A172 (cell line): ENCODE measurements at places on chromosomes 3 and 15.

- no peak for DNase-seq
Measured at GRCh38 chr15:72280751-72281150, 8.4 kb upstream of the PARP6 start.

GRCh38 chr3:50393061-50393460 is 33.7 kb upstream of the TMEM115 start:
- DNase-seq, result no peak

GRCh38 chr3:107598926-107599771 is 76.4 kb downstream of the BBX start:
- DNase-seq, result peak; percentile 43

DNA sequence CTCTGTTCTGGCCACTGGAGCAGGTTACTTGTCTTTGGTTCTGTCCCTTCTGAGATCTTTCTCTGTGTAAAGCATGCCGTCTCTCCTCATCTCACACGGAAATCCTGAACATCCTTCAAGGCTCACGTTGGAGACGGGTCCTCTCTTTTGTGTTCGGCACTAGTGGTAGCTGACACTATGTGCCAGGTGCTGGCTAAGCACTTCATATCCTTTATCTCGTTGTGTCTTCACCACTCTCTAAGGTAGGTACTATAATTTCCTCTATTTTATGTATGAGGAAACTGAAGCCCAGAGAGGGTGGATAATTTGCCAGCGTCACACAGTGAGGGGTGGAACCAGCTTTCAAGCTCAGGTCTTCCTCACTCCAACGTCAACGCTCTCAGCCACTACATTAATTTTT is 1.2 kb downstream of the IFT122 start:
- DNase-seq, result no peak

- peak; percentile 66 for DNase-seq
Measured at GRCh38 chr15:75455424-75455981, 4.0 kb upstream of the SIN3A start.

DNA sequence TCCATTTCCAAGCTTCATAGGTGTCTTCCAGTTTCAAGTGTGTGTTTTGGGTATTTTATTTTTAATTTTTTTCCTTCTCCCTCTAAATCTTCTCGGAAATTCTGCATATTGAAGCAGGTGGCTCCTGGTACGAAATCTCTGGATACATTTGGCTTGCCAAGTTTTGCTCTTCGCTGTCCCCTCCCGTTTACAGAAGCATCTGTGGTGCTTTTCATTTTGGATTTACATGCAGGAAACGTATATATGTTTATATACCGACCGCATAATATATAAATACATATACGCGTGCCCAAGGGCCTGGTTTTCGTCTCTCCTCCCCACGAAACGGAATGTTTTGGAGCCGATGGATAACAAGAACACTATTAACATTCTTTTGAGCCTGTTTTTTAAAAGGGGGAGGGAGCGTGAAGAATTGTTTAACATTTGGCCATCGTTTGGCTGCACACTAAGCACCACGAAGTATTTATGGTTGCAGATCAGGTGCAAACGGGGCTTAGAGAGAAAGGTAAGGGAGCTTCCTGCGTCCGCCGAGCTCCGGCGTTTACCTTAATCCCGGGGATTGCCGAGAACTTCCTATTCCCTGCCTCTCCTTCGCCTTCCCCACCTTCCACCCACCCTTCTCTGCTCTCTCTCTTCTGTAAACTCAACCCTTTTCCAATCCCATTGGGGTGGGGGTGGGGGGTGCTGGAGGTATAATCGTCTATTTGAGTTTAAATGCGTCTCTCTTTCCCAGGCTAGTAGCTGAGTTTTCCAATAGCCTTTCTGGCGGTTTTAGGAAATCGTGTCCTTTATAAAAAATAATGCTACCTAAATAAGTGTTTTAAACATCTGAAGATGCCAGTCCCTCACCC is 1.1 kb upstream of the NLGN1 start:
- DNase-seq, result peak; percentile 6

DNA sequence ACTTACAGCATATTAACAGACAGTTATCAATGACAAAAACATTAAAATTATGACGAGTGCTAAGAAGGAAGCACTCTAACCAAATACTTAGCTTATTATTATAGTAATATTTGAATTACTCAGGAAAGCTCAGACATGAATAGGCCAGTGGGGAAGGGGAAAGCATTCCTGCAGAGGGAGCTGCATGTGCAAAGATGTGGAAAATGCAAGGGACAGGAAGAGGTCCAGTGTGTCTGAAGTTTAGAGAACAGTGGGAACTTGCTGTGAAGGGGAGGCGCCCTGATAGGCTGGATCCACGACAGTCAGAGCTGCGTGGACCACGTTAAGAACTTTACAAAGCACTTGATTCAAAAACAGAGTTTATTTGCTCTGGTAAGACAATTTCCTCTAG is 1.2 kb upstream of the SPICE1 start:
- no peak for DNase-seq

GRCh38 chr3:177729956-177730681 is 532.8 kb upstream of the TBL1XR1 start:
- DNase-seq, result no peak

DNA sequence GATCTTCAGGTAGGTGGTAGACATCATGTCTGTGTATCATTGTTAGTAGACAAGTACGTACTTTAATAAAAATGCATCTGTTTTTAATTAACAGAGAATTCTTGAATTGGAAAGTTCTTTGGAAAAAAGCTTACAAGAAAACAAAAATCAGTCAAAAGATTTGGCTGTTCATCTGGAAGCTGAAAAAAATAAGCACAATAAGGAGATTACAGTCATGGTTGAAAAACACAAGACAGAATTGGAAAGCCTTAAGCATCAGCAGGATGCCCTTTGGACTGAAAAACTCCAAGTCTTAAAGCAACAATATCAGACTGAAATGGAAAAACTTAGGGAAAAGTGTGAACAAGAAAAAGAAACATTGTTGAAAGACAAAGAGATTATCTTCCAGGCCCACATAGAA is 149.1 kb upstream of the LRRFIP2 start:
- no peak for DNase-seq

- DNase-seq, result peak; percentile 51
Measured at GRCh38 chr3:46538803-46539442, 27.2 kb downstream of the LRRC2 start.

GRCh38 chr3:189308608-189309007 is 136.8 kb downstream of the TPRG1 start:
- no peak for DNase-seq

DNA sequence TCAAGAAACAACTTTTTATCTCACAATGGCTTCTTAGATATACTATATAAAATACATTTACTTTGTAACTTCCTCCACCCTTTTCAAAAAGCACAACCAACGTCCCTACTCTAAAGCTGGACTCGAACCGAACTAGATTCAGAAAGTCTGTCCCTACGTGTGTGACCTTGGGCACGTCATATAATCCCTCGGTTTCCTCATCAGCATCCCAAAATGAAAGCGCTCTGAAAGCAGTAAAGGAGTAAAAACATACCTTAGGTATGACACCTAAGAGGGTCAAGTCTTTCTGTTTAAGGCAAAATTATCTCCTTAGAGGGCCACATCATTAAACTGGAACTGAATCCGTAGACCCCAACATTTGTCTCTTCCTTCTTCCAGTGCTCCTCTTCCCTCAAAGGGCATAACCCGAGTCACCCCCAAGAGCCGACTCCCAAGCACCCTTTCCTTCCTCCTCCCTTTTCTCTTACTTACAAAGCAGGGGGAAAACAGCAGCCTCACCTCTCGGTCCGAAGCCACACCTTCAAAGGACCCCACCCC is 663 bp downstream of the PDCD10 start:
- DNase-seq, result no peak

GRCh38 chr15:67305506-67305905 is 50.9 kb downstream of the IQCH start:
- DNase-seq, result no peak

- DNase-seq, result peak; percentile 71
Measured at GRCh38 chr3:153927107-153927506, 194.1 kb upstream of the ARHGEF26 start.

DNA sequence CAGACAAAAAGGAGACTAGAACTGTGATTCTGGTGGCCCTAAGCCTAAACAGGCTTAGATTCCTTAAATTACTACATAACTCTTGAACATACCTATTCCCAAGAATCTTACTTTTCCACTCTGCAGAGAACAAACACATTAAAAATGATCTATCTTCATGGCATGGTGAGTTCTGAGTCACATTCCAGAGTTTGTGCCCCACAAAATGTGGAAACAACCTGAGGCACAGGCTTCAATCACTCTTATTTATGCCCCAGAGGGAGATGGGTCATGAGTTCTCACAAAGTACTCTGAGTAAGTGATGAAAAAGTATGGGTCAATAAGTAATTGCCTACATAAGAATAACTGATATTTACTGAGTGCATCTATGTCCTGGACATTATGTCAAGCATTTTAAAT is 137.5 kb upstream of the SLC2A2 start:
- no peak for DNase-seq

DNA sequence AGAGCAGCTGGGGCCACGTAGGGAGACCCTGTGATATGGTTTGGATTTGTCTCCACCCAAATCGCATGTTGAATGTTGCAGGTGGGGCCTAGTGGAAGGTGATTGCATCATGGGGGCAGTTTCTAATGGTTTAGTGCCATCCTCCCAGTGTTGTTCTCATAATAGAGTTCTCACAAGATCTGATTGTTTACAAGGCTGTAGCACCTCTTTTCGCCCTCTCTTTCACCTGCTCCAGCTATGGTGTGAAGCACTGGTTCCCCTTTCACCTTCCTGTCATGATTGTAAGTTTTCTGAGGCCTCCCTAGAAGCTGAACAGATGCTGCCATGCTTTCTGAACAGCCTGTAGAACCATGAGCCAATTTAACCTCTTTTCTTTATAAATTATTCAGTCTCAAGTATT is 198.9 kb upstream of the CBLB start:
- no peak for DNase-seq

DNA sequence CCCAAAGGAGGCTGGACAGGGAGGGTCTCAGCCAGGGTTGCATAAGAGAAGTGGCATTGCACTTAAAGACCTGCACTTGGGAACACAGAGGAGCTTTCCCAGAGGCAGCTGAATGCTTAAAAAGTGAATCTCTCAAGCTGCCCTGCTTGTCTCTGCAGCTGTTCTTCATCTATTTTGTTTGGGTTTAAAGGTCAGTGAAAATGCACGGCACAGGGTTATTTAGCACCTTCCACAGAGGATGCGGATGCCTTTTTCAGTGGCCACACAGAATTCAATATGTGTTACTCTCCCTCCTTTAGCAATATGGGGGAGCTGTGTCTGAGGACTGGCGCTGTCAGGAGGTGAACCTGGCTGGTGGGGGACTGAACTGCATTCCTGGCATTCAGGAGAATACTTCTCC is 22.7 kb upstream of the CTNNB1 start:
- no peak for DNase-seq

- DNase-seq, result no peak
Measured at GRCh38 chr3:85297291-85297690, 338.5 kb downstream of the CADM2 start.

DNA sequence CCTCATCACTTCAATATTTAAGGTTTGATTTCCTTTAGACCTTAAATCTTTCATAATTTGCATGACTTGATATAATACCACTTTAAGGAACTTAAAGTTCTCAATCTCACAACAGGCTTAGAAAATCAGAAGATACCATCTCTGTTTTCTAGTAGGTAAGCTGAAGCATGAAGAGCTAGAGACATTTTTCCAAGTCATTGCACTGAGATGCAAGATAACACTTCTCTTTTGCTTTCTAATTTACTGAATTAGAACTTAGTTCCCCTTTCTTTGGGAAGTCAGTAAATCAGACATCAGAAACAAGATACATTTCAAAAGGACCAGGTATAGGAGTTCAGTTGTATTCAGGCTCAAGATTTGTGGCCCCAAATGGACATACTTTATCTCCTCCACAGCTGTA is 79.7 kb downstream of the DZIP3 start:
- DNase-seq, result no peak

DNA sequence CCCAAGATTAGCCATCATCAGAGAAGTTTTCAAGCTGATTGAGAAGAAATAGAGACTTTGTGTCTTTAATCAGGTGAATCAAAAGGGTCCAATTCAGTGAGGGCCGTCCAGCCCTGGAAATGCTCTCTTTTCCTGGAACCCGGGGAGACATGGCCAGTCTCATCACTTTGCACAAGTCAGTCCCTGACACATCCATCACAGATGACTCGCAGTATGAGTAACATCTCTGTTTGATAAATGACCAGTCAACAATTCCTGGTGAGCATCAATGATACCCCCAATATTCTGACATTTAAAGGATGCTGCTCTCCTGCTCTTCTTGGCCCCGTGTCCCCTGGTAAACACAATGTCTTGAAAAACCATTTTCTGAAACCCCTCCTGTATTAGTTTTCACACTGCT is 26.7 kb downstream of the C3orf20 start:
- DNase-seq, result no peak

- DNase-seq, result peak; percentile 82
Measured at GRCh38 chr3:193605876-193606275, 12.9 kb downstream of the OPA1 start.

GRCh38 chr15:45110256-45110820 is 3.6 kb downstream of the DUOX2 start:
- no peak for DNase-seq

- DNase-seq, result no peak
Measured at GRCh38 chr3:129654131-129654530, 47.7 kb upstream of the PLXND1 start.

- DNase-seq, result no peak
Measured at GRCh38 chr3:100423611-100424010, 22.3 kb downstream of the LNP1 start.

- DNase-seq, result no peak
Measured at GRCh38 chr15:41424809-41425208, 7.9 kb downstream of the RTF1 start.

- DNase-seq, result peak; percentile 28
Measured at GRCh38 chr15:23467110-23467600, 20.1 kb upstream of the GOLGA6L2 start.

GRCh38 chr3:52532838-52533622 is 627 bp downstream of the NT5DC2 start:
- DNase-seq, result no peak

- DNase-seq, result no peak
Measured at GRCh38 chr3:37107846-37108245, 66.5 kb downstream of the LRRFIP2 start.

DNA sequence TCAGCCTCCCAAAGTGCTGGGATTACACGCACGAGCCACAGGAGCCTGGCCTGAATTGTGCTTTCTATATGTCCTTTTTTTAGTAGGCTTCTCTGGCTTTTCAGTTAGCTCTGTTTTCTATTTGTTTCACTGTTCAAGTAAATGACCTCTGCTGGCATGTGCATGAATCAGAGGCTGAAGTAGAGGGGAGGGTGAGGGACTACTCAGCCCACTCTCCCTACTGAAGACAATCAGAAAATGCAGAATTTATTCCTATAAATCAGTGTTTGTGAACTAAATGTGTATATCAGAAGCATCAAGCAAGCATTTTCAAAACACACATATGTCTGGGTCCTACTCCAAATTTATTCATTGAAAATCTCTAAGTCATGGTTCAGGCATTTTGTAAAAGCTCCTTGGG is 45.0 kb downstream of the ZMAT3 start:
- DNase-seq, result no peak

GRCh38 chr15:49843725-49844124 is 222.9 kb downstream of the DTWD1 start:
- DNase-seq, result no peak

GRCh38 chr15:33461671-33462070 is 150.9 kb downstream of the RYR3 start:
- DNase-seq, result no peak

GRCh38 chr3:113685956-113686721 is 10.3 kb downstream of the USF3 start:
- DNase-seq, result no peak

- DNase-seq, result peak; percentile 25
Measured at GRCh38 chr3:179528772-179529171, 34.0 kb upstream of the ACTL6A start.
